ENCODE measurements at places on chromosomes 1 and 21.

DNA sequence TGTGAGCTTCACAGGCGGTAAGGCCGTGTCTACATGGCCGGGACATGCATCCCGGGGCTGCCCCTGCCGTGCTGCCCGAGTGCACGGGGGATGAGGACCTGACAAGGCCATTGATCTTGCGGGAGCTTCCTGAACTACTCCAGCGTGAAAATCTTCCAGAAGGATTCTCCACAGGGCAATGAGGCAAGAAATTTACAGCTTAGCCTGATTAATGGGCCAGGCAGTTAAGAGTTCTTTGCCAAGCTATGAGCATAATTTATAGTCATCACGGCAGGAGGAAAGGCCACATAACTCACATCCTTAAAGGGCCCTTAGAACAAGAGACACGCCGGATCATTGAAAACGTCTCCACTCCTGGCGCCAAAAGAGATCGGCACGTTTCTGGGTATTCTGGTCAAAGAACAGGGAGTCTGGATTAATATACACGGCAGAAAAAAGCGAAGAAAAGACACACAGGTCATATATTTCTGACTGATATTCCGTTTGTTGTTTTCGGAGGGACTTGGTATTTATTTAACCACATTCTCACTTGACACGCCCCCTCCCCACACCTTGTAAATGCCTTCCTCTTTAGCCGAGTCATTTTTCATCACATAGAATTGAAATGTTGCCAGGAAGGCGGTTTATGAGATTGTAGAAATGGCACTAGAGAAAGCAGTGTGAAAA is 180.5 kb downstream of the DYRK1A start:
- H3K27ac ChIP-seq = no peak overlapping the region
- peak; percentile 50 for DNase-seq
- peaks cover 12% of the 10 kb centered on the region for H3K4me1 ChIP-seq
- H3K27me3 ChIP-seq = peaks cover 16% of the 10 kb centered on the region

DNA sequence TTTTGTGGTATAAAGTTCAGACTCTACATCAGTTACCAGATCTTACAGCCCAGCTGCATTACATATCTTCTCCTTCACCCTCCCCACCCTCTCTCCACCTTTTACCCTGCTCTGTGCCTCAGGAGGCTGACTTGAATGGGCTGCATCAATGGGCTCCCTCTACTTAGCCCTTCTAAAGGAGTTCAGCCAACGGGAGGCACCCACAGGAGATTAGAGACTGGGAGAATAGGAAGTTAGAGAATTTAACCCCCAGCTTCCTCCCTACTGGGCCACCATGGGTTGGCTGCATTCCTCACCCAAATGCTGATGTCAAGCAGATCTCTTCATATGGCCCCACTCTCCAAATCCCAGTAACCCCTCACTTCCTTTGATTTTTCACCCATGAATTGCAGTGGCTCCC is 17.1 kb upstream of the DUSP23 start:
- H3K27ac ChIP-seq = no peak overlapping the region
- H3K36me3 ChIP-seq = no peaks in the 10 kb centered on the region
- H3K27me3 ChIP-seq = peaks cover 5% of the 10 kb centered on the region
- H3K4me3 ChIP-seq = no peak overlapping the region

GRCh38 chr1:226485192-226485591 is 63.4 kb upstream of the STUM start:
- H3K27ac ChIP-seq = no peak overlapping the region
- H3K4me3 ChIP-seq = no peak overlapping the region
- no peak for DNase-seq
- H3K27me3 ChIP-seq = peaks cover 20% of the 10 kb centered on the region
- H3K36me3 ChIP-seq = no peaks in the 10 kb centered on the region
- H3K4me1 ChIP-seq = peaks cover 22% of the 10 kb centered on the region

GRCh38 chr1:204461331-204462228 is 33.0 kb downstream of the PIK3C2B start:
- H3K4me1 ChIP-seq = peaks cover 55% of the 10 kb centered on the region
- peaks cover 28% of the 10 kb centered on the region for H3K36me3 ChIP-seq
- no peak overlapping the region for H3K4me3 ChIP-seq
- no peaks in the 10 kb centered on the region for H3K27me3 ChIP-seq
- DNase-seq = peak; percentile 33

- H3K4me3 ChIP-seq = no peak overlapping the region
- H3K27me3 ChIP-seq = no peaks in the 10 kb centered on the region
- H3K36me3 ChIP-seq = no peaks in the 10 kb centered on the region
- DNase-seq = no peak
- no peaks in the 10 kb centered on the region for H3K4me1 ChIP-seq
- no peak overlapping the region for H3K27ac ChIP-seq
Measured at GRCh38 chr21:15893902-15894301, 164.1 kb downstream of the USP25 start.

GRCh38 chr1:93659822-93660503 is 21.7 kb downstream of the BCAR3 start:
- H3K27me3 ChIP-seq = no peaks in the 10 kb centered on the region
- no peaks in the 10 kb centered on the region for H3K36me3 ChIP-seq
- no peak overlapping the region for H3K27ac ChIP-seq

All from activated CD8-positive, alpha-beta T cell treated with anti-CD3 and anti-CD28 coated beads for 36 hours (primary cell).